ENCODE measurements at places on chromosomes 16 and 17.

DNA sequence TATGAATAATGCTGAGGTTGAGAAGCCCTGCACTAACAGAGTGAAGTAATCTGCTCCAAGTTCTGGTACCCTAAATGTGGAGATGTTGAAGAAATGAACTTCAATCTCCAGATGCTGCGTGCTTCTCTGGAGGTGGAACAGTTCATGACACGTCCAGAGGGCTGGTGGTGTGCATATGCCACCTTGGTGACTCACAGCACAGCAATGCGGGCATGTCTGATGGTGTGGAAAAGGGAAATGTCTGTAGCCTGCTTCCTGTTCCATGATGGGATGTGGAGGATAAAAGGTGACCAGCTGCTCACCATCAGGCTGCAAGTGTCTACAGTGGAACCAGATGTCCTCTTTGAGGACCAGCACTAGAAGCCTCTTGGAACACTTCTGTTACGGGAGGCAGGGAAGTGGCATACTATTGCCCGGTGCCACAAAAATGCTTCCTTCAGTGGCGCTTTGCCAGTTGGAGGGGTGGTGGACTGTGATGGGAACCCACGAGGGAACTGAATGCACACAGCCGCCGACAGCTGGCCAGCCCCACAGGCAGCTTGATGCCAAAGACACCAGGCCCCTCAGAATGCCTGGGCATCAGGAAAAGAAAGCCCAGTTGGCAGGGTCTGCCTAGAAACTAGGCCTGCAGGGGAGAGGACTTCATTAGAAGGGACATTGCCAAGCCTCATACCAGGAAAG, 19.9 kb downstream of the SNX11 start:
- DNase-seq, result no peak

DNA sequence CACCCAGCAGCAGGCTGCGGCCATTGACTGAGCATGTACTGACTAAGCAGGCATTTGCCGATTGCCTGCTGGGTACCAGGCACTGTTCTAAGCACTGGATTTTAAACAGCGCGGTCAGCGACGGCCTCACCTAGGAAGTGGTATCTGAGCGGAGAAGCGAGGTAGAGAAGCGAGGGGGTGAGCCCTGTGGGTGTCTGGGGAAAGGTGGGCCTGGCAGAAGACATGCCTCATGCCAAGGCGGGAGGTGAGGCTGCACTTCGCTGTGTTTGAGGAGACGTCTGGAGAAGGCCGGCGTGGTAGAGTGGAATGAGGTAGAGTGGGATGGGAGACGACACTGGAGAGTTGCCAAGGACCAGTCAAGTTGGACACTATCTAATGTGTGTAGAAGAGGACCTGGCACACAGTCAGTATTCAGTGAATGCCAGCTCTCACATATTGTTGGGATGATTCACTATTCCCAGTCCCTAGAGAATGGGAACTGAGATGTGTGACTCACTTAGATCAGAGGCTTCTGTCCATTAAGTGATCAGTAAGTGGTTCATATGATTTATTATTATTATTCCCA, 14.4 kb downstream of the SYCE1L start:
- DNase-seq, result no peak

GRCh38 chr17:2883544-2884213, 87.4 kb downstream of the RAP1GAP2 start:
- DNase-seq, result no peak

GRCh38 chr16:27676839-27677238, 126.9 kb downstream of the KATNIP start:
- no peak for DNase-seq

DNA sequence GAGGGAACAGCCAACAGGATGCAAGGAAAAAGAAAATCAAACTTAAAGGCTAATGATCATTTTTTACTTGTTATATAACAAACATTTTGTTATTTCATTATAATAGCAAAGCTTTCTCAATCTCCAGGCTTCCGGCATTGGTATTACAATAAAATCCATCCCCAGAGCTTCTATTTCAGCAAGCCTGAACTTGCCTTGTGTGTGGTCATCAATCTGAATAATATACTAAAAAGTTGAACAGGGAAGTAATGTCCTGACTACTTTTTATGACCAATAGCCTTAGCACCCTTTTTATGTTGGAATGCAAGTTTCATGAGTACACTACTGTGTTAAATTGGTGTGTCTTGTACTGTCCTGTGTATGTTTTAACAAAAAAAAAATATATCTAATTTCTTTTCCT, 27.1 kb upstream of the VWA3A start:
- no peak for DNase-seq

DNA sequence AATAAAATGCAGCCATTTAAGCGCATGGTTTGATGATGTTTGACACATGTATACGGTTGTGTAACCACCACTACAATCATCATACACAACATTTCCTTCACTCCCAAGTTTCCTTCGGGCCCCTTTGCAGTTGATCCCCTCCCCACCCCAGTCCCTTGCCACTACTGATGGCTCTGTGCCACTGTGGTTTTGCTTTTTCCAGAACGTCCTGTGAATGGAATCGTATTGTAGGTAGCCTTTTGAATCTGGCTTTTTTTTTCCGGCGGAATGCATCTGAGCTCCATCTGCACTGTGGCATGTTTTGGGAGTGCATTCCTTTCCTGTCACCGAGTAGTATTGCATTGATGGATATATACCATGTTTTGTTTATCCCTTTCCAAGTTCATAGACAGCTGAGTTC, 15.1 kb upstream of the MAP2K3 start:
- DNase-seq, result no peak

DNA sequence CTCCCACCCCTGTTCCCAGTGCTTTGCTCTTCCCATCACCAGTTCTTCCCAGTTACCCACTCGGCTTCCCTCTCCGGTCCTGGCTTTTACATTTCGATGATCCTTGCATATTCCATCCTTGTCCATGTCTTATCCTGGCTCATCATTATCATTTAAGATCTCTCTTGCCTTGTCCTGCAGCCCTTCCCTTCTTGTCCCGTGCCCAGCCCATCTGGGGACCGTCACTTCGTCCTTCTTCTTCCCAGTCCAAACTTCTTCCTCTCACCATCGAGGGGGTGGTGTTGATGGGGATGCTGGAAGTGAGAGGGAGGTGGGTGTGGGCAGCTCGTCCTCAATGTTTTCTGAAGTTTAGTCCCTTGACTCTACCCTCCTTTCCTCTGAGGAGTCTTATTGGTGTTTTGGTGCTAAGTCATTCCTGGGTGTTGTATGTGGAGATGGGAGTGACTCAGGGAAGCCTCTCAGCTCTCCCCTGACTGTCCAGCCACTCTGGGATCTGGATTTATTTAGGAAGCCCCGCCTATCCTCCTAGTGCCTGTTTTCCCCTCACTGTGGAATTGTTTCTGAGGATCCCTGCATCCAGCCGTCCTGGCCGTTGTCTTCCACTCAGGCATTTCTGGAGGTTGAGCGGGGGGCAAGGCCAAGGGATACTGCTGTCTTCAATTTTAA, 975 bp downstream of the SNX29 start:
- no peak for DNase-seq

GRCh38 chr17:7027335-7027734, 4.5 kb downstream of the BCL6B start:
- DNase-seq, result no peak

DNA sequence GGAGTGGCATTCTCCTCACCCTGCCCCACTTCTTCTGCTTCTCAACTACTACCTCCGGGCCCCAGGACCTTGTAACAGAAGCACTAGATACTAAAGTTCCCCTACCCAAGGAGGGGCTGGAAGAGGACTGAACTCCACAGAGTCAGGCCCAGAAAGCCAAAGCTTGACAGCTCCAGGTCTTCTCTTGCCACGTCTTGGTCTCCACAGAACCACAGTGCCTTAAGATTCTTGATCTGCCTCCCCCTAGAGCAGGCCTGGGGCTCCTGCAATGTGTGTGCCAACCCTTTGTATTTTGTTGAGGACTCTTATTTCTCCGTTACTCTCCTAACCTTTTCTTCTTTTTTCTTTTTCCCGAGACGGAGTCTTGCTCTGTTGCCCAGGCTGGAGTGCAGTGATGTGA, 4.0 kb downstream of the SLC16A13 start:
- no peak for DNase-seq

DNA sequence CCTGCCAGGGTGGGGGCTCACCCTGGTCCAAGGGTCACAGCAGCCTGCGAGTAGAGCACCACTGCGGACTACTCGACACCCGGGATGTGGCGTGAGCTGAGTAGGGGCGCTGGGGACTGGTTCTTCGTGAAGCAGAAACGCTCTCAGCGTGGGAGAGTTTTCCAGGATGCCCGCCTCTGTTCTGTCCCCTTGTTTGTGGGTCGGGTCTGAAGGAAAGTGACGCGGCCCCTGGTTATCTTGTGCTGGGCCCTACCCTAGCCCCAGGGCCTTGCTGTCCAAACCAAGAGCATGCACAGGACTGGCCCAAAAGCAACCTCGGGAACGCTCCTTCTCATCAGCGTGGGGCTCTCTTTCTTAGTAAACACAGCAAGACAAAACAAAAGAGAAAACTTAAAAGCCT, 303.3 kb downstream of the IRF8 start:
- DNase-seq, result no peak

DNA sequence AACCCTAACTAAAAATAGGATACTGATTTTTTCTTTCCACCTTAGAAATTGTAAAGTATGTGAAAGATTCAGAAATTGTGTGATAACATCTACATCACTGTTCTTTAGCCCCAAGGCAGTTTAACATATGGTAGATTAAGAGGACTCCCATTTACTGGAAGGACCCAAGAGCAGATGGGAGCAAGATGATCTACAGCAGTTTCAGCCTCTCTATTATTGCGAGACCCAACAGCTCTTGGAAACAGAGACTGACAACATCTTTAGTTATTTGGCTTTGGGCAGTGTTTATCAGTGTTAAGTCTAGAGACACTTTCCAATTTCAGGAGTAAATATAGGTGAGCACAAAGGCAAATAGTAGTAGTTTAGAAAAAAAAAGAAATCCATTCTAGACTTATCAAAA, 124.9 kb upstream of the CORO6 start:
- no peak for DNase-seq

- DNase-seq, result no peak
These were observed 58.2 kb upstream of the RPH3AL start for GRCh38 chr17:410543-411401.

DNA sequence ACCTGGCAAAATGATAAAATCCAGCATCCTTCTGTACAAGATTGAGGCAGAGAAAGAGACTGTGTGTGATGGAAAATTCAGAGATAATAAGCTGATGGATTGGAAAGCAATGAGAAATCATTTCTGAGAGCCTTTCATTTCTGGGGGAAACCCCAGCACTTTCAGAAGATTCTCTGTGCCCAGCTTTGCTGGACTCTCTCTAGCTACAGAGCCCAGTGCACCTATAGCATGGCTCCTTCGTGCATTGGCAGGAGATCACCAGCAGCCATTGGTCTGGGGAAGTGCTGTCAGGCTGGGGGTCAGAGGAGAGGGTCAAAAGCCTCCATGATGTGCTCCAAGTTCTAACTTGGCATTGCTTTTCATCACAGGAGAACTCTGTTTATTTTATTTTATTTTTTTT, 259.9 kb downstream of the SOX9 start:
- no peak for DNase-seq

- no peak for DNase-seq
These were observed 118.3 kb upstream of the EEF2KMT start for GRCh38 chr16:5215901-5216300.

DNA sequence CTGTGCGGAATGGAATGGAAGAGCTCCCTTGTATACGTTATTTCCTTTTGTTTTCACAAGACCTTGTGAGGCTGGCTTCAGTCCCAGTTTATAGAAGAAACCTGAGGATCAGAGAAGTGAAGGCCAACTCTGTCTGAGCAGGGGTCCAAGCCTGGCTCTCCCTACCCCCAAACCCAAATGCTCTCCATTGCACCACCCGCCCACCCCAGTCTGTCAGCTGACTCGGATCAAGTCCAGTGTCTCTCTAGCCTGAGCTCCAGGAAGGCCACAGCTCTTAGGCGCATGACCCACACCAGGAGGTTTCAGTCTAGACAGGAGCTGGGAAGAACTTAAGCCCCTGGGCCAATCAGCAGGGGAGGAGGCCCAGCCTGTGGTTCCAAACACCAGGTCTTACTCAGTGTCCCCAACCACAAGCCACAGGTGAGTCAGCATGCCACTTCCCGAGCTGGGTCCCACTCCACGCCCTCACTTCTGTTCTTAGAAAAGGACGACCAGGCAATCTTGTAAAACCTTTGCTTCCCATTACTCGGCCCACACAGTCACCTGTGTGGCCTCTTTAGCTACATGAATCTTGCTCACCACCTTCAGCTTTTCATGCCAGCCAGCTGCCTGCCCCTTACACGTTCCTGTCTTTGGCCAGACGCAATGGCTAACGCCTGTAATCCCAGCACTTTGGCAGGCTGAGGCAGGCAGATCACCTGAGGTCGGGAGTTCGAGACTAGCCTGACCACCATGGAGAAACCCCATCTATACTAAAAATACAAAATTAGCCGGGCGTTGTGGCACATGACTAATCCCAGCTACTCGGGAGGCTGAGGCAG, 27.8 kb downstream of the TK2 start:
- no peak for DNase-seq

DNA sequence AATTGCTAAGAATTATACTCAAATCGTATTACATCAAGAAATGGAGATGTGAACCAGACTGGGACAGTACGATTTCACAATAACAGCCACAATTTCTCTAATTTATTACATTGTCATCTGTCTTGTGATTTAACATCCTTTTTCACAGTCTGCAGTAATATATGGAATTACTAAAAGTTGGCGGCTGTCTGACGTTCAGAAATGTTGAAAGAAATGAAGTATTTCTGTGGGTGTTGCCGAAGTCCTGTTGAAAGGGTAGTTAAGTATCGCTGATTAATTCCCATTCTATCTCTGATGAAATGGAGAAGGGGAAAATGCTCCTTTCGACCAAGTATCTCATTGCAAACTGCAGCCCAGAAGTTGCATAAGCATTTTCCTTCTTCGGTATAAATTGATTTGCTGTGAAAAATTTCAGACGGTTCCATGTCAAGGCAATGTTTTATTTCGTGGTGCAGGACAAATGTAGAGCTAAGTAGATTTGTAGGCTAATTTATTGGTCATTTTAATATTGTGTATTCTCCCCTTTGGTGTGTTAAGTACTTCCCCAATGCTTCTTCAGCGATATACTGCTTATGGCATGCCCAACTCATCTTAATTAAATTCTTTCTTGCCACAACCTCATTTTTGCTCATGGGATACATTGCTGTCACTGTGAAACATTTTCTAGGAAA, 775.2 kb upstream of the RBFOX1 start:
- DNase-seq, result no peak

- no peak for DNase-seq
These were observed 47.1 kb upstream of the SDK2 start for GRCh38 chr17:73691321-73691766.

DNA sequence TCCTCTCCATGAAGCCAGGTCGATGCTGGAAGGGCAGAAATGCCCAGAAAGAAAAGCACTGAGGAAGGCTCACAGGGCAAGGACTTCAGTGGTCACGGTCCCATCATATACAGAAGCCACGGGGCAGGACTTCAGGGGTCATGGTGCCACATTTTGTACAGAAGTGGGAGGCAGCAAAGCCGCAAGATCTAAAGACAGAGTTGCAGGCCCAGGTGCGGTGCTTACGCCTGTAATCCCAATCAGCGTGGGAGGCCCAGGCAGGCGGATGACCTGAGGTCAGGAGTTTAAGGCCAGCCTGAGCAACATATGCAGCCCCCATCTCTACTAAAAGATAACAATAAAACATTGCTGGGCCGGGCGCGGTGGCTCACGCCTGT, 96.0 kb downstream of the NXN start:
- no peak for DNase-seq

Data from NCI-H526 treated with DMSO at 0.1 percent for 48 hours (cell line).